ENCODE measurements at places on chromosomes 11 and 22.

DNA sequence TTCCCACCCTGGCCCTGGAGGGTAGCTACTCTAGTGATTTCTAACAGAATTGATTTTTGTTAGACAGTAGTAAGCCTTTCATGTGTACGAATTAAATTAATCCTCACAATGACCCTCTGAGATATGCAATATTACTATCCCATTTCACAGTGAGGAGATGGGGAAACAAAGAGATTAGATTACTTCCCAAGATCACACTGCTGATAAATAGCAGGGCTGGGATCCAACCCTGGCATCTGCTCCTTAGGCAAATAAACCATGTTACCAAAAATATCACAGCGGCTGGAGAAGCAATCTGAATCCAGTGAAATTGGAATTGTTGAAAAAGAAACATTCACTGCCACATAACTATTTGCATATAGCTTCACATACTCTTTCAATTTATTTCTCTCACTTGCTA, 12.8 kb upstream of the CAVIN3 start:
- DNase-seq: no peak

GRCh38 chr11:12204506-12204905, 94.1 kb downstream of the MICAL2 start:
- no peak for DNase-seq

DNA sequence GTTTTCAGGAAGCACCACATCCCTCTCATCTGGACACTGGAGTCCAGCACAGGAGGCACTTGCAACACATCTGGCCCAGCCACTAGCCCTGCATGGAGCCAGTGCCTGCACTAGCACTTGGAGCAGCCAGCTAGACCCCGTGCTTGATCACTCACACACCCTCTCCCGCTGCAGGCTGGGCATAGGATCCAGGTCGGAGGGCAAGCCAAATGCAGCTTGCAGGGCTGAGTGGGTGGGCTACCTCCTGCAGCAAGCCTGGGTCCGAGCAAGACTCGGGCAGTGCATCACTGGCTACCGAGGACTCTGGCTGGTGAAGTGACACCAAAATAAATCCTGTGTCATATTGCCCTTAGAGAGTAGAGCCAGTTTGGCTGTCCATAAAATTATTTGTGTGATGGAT, 1795.4 kb downstream of the LRRC4C start:
- DNase-seq: no peak

DNA sequence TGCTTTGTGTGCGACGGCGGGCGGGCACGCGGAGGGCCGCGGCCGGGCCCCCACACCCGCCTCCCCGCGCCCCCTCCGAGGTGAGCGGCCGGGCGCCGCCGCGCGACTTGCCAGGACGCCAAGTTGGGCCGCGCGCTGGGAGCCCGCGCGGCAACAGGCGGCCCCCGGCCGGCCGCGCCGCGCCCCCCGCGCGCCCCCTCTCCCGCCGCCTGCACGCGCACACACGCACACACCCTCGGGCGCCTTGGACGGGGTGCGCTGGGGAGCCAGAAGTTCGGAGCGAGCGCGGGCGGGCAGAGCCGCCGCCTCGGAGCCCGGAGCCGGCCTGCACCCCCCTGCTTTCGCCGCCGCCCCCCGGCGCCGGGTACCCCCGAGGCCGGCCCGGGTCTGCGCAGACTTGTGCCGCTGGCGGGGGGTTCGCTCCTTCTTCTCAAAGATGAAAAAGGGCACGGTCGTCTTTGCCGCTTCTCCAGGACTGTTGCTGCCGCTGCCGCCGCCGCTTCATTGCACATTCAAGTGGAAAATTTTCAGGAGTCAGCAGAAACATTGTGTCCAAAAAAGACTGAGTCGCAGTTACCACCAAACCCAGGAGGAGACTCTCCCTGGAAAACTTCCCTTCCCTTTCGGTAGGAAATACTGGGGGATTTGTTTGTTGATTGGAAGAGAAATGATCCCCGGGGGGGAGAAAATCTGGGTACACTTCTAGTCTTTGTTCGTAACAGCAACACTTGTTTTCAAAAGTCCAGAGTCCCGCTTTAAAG, 895 bp downstream of the TEAD1 start:
- DNase-seq: no peak

- no peak for DNase-seq
Observed at GRCh38 chr11:65560555-65561418, 2.6 kb upstream of the LTBP3 start.

- DNase-seq: no peak
Observed at GRCh38 chr22:20093418-20094196, 13.6 kb downstream of the DGCR8 start.

DNA sequence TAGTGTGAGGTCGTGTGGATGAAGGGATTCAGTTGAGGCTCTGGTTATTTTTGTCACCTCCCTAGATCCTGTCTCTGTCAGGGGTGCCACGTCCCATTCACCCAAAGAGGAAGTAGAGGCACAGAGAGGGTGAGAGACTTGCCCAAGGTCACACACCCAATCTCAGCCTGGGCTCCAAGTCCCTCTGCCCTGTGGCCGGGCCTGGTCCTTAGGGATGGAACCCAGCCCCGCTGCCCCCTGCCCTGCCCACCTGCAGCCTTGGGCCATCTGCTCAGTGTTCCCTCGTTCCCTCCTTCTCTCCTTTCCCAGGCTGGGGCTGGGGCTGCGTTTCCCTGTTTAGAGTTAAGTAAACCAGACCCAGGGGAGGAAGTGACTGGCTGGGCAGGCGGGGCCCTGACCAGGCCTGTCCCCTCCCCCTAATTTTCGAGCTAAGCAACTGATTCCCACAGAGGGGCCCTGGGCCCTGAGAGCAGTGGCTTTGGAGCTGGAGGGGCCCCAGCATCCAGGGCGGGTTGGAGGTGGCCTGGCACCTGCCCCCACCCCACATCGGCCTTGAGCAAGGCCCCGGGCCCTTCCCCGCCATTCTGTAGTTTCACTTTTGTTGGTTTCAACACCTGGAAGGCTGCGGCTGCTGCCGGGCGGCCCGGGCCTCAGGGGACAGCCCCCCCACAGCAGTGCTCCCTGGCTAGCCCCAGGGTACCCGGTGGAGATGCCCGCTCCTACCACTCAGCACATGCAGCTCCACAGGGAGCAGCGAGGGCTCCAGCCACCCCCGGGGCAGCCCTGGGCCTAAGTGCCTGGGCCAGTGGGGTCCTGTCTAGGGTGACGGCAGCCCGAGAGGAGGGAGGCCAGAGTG, 1.5 kb downstream of the TCIRG1 start:
- no peak for DNase-seq

DNA sequence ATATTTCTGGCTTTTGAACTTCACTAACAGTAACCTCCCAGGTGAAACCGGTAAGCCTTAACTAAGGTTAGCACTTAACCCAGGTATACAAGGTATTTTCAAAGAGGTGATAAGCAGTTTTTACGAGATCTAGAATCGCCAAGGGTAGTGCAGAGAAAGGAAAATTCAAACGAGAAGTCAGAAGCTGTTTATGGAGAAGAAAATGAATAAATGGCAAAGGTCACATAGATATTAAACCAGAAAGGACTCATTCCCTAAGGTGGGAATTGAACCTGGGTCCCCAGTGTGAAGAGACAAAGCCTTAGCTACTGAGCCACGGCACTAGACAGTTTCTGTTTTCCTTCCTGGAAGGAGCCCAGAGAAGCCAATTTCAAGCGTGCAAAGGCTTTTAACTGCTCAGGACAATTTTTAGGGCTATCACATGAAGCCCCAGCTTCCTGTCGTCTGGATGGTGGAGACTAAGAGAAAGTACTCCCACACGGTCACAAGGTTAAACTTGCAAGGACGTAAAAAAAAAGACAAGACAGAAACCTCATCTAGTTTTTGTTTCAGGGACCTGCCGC, 5.7 kb upstream of the C1QTNF6 start:
- no peak for DNase-seq

DNA sequence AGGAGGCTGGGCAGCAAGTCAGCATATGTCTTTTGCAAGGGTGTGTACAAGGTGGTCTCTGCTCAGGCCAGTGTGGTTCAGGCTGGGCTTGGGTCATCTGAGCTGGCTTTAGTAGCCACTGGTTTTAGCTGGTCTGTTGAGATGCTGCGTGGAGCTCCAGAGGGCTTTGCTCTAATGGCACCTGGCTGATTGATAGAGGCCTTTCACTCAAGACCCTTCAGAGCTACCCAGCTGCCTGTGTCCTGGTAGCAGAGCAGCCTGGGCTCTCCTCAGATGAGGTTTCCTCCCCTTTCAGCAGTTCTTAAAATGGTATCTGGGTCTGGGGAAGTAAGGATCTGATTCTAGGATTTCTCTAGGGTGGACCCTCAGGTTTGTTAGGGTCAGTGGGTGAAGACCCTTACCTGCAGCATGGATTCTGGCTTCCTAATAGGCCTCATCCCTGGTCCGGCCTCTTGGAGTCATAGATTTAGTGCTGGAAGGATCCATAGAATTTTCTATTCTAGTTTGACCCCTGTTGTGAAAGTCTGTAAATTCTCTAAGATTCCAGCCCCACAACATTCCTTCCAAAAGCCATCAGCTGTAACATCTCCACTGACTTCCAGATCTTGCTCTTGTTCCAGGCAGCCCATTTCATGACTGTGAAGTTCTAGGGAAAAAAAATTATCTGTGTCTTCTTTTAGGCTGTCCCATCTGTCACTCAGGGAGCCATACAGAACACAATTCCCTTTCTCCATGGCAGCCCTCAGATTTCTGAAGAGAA, 190.2 kb upstream of the ZBED5 start:
- no peak for DNase-seq

All from CD8-positive, alpha-beta T cell (primary cell).